ENCODE measurements at places on chromosomes 2 and 18. TPM values are rescaled to one million over a fixed set of nuclear protein-coding genes. Genes with fewer than 3 reads are reported as not detected.

The ECEL1 gene
- total RNA-seq = 0.15 TPM

The RRM2 gene
- total RNA-seq = 244 TPM

The CKAP2L gene
- total RNA-seq = 12.4 TPM

The MIB1 gene
- 11.9 TPM for total RNA-seq

The AOX1 gene
- 5.4 TPM for total RNA-seq

The GAL3ST2 gene
- 0.15 TPM for total RNA-seq

The PCARE gene
- total RNA-seq = not detected

The TMEM198 gene
- total RNA-seq = 0.80 TPM

The ARL5A gene
- total RNA-seq = 19.8 TPM

The DNAH6 gene
- 0.01 TPM for total RNA-seq

The NLRC4 gene
- total RNA-seq = 0.11 TPM

The ALPP gene
- total RNA-seq = 20.3 TPM

The USP34 gene
- 57.6 TPM for total RNA-seq

The IL1A gene
- total RNA-seq = 0.19 TPM

The UBE2E3 gene
- 73.1 TPM for total RNA-seq

The IER3IP1 gene
- total RNA-seq = 19.3 TPM

The CFAP53 gene
- 0.29 TPM for total RNA-seq

The SLC9A2 gene
- total RNA-seq = 3.3 TPM

The TXNDC2 gene
- 0.17 TPM for total RNA-seq

The IL37 gene
- total RNA-seq = not detected

The PDCD1 gene
- not detected for total RNA-seq

The KCTD1 gene
- 32.9 TPM for total RNA-seq

Measured in A549 treated with dexamethasone at 1 μM for 4 hours (cell line).